ENCODE measurements at places on chromosomes 1 and 21. TPM values are rescaled to one million over a fixed set of nuclear protein-coding genes. Genes with fewer than 3 reads are reported as not detected.

DNA sequence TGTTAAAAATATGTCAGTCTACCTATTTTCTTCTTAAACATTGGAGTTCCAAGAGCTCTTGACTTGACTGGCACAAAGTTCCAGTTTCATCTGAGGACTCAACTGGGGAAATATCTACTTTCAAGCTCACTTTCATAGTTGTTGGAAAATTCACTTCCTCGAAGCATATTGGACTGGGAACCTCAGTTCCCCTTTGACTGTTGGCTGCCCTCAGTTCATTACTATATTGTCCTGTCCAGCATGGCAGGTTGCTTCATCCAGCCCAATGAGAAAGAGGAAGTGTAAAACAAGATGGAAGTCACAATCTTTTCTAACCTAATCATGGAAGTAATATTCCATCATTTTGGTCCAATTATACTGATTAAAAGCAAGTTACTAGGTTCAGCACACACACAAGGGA is 54.3 kb downstream of the ZNF697 start:
- DNase-seq, result no peak

Gene COPA
- total RNA-seq, result 180 TPM

DNA sequence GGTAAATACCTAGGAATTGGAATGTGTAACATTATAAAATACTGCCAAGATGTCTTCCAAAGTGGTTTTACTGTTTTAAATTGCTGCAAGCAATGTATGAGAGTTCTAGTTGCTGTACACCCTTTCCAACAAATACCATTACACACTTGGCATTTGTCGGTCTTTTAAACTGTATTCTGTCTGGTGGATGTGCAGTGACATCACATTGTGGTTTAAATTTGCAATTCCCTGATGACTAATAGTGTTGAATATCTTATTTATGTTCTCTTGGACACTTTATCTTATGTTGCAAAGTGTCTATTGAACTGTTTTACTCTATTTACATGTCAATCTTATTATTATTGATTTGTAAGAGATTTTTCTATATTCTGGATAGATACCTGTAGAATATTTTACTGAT is 561.2 kb upstream of the B3GALT2 start:
- DNase-seq, result no peak

DNA sequence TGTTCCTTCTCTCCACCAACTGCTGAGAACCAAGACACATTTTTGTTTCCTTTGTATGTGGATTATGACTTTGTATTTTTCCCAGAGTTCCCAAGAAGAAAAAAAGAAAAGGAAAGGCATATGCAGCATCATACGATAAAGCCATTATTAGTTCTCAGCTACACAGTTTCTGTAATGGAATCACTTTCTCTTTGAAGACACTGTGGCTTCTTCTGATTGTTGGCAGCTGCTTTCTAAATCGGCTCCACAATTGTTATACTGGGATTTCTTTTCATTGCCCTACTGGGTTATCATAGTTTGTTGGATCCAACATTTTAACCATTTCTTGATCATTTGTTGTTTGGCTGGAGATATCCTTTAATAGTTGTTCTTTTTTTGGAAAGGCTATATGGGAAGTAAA is 89.5 kb upstream of the HIVEP3 start:
- no peak for DNase-seq

Gene TESK2
- 4.3 TPM for total RNA-seq

GRCh38 chr1:198754670-198755069 is 115.8 kb downstream of the PTPRC start:
- DNase-seq, result no peak

All from mesothelial cell of epicardium (in vitro differentiated cells).